ENCODE measurements at places on chromosomes 5 and 9. TPM values are rescaled to one million over a fixed set of nuclear protein-coding genes. Genes with fewer than 3 reads are reported as not detected.
A peak's percentile ranks its signal among the peaks of the same experiment; 100 is the strongest.

GRCh38 chr9:75455444-75455921 lies 367.2 kb downstream of the OSTF1 start:
- DNase-seq, result no peak
- no peaks in the 10 kb centered on the region for H3K27me3 ChIP-seq
- H3K4me1 ChIP-seq, result peaks cover 45% of the 10 kb centered on the region

GRCh38 chr9:546235-546634 lies 295.3 kb upstream of the DMRT1 start:
- no peaks in the 10 kb centered on the region for H3K27me3 ChIP-seq
- no peak for DNase-seq
- H3K27ac ChIP-seq, result peak overlapping the region; percentile 51
- peaks cover 18% of the 10 kb centered on the region for H3K4me1 ChIP-seq
- H3K36me3 ChIP-seq, result no peaks in the 10 kb centered on the region
- H3K4me3 ChIP-seq, result no peak overlapping the region

GRCh38 chr9:9901624-9902023 lies 711.2 kb downstream of the PTPRD start:
- H3K27me3 ChIP-seq, result no peaks in the 10 kb centered on the region
- no peaks in the 10 kb centered on the region for H3K4me1 ChIP-seq
- H3K4me3 ChIP-seq, result no peak overlapping the region

- H3K27ac ChIP-seq, result no peak overlapping the region
- DNase-seq, result no peak
- no peaks in the 10 kb centered on the region for H3K27me3 ChIP-seq
- peaks cover 20% of the 10 kb centered on the region for H3K4me1 ChIP-seq
Observed at GRCh38 chr5:77971776-77972468, 195.8 kb upstream of the TBCA start.

GRCh38 chr9:18688581-18689565 lies 214.9 kb downstream of the ADAMTSL1 start:
- H3K27ac ChIP-seq, result no peak overlapping the region
- DNase-seq, result no peak
- no peak overlapping the region for H3K4me3 ChIP-seq

GRCh38 chr9:126145887-126146253 lies 180.8 kb upstream of the MVB12B start:
- peak; percentile 2 for DNase-seq
- H3K4me3 ChIP-seq, result no peak overlapping the region
- H3K27ac ChIP-seq, result no peak overlapping the region
- no peaks in the 10 kb centered on the region for H3K27me3 ChIP-seq

DNA sequence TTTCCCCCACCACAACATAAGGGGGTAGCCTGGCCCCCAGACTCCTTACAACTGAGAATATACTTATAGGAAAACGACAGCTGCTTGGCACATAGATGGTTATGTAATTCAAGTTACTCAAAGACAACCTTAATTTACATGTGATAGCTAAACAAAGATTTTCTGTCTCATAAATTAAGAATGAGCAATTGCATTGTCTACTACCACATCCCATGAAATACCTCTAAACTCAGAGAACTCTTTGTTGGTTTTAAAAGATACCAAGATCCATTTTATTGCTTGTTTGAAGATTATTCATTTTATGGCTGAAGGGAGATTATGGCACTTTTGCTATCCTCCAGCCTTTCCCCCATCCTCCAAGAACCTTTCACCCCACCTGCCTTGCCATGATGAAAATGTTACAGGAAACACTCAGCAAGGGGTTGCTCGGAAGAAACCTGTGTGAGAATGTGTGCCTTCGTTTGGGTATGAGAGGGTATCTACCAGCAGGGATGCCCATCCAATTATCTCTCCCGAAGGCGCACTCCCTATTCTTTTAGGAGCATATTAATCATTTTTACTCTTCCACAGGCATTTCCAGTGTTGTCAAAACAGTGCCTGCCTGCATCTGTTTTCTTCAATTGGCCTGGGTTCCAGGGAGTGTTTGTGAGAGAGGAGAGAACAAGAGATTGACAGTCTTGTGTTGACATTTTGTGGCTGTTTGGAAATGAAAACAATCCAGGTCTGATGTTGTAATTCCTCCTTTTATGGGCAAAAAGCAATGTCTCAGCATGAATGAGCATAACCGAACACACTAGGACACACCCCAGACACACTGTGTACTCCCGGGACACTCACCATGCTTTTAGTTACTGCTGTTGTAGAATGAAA lies 208.0 kb upstream of the ANKRD55 start:
- no peak overlapping the region for H3K4me3 ChIP-seq
- no peaks in the 10 kb centered on the region for H3K27me3 ChIP-seq
- no peaks in the 10 kb centered on the region for H3K36me3 ChIP-seq
- H3K27ac ChIP-seq, result peak overlapping the region; percentile 19
- H3K4me1 ChIP-seq, result peaks cover 16% of the 10 kb centered on the region
- no peak for DNase-seq

GRCh38 chr9:83259558-83259957 lies 196.6 kb upstream of the RASEF start:
- no peak overlapping the region for H3K4me3 ChIP-seq
- DNase-seq, result no peak
- H3K4me1 ChIP-seq, result no peaks in the 10 kb centered on the region
- no peaks in the 10 kb centered on the region for H3K36me3 ChIP-seq

Gene PCA3
- not detected for total RNA-seq

GRCh38 chr5:107607671-107608345 lies 62.9 kb downstream of the EFNA5 start:
- H3K36me3 ChIP-seq, result no peaks in the 10 kb centered on the region
- H3K4me1 ChIP-seq, result peaks cover 39% of the 10 kb centered on the region
- no peaks in the 10 kb centered on the region for H3K27me3 ChIP-seq
- no peak overlapping the region for H3K27ac ChIP-seq
- no peak overlapping the region for H3K4me3 ChIP-seq

Measured in vagina (tissue), 2 donors.